ENCODE measurements at places on chromosomes 6 and 20. TPM values are rescaled to one million over a fixed set of nuclear protein-coding genes. Genes with fewer than 3 reads are reported as not detected.

The PRSS16 gene
- total RNA-seq = not detected

The OR2B6 gene
- not detected for total RNA-seq

The LY86 gene
- total RNA-seq = not detected

The CPXM1 gene
- 0.88 TPM for total RNA-seq

The SNX3 gene
- 164 TPM for total RNA-seq

The SKIC2 gene
- total RNA-seq = 42.0 TPM

DNA sequence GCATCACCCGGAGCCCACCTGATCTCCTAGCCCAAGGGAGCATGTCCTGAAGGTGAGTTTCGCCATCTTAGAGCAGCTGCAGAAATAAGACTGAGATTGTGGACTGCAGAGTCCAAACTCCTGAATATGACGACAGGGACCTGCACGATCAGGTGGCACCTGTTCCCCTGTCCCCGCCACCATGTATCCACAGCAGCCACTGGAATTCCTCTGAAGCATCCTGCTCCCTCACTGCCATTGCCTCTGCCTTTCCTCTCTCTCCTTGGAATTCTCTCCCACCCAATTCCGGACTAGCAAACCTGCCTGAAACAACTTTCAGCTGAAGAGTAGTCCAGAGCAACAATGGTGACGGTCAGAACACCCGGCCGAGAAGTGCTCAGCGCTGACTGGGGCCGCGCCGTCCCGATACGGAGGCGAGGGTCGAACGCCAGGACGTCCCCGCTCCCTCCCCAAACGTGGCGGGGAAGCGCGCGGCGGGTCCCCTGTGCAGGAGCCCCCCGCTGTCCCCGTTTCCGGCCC, 694 bp upstream of the FAM120B start:
- H3K4me3 ChIP-seq = peak overlapping the region; percentile 99
- no peaks in the 10 kb centered on the region for H3K36me3 ChIP-seq
- H3K4me1 ChIP-seq = peaks cover 23% of the 10 kb centered on the region

- no peaks in the 10 kb centered on the region for H3K36me3 ChIP-seq
- no peaks in the 10 kb centered on the region for H3K27me3 ChIP-seq
- H3K4me3 ChIP-seq = peak overlapping the region; percentile 97
- H3K4me1 ChIP-seq = peaks cover 15% of the 10 kb centered on the region
- H3K27ac ChIP-seq = peak overlapping the region; percentile 84
Observed at GRCh38 chr20:2507875-2508630, 662 bp downstream of the ZNF343 start.

DNA sequence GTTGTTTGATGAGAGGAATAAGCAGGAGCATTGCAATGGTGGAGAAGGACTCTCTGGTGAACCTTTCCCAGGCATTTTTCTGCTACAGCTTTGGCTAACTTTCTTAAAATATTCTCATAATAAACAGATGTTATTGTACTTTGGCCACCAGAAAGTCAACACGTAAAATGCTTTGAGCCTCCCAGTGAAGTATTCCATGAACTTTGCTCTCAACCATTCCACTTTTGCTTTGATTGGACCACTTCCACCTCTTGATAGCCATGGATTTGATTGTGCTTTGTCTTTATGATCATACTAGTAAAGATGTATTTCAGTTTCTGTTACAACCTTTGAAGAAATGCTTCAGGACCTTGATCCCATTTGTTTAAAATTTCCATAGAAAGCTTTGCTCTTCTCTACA, 241.1 kb downstream of the TENT5A start:
- H3K36me3 ChIP-seq = no peaks in the 10 kb centered on the region
- no peak for DNase-seq
- no peak overlapping the region for H3K27ac ChIP-seq
- H3K27me3 ChIP-seq = no peaks in the 10 kb centered on the region
- H3K4me1 ChIP-seq = peaks cover 3% of the 10 kb centered on the region

- no peaks in the 10 kb centered on the region for H3K27me3 ChIP-seq
- DNase-seq = no peak
- H3K27ac ChIP-seq = peak overlapping the region; percentile 34
- peaks cover 45% of the 10 kb centered on the region for H3K36me3 ChIP-seq
- peaks cover 6% of the 10 kb centered on the region for H3K4me1 ChIP-seq
Observed at GRCh38 chr6:83127976-83128375, 60.5 kb downstream of the DOP1A start.

GRCh38 chr6:14501240-14501639, 383.7 kb downstream of the CD83 start:
- no peaks in the 10 kb centered on the region for H3K36me3 ChIP-seq
- H3K4me3 ChIP-seq = no peak overlapping the region
- H3K27ac ChIP-seq = no peak overlapping the region
- no peak for DNase-seq

GRCh38 chr6:117919775-117920729, 13.0 kb downstream of the SLC35F1 start:
- H3K36me3 ChIP-seq = no peaks in the 10 kb centered on the region
- no peaks in the 10 kb centered on the region for H3K4me1 ChIP-seq
- H3K4me3 ChIP-seq = no peak overlapping the region
- DNase-seq = no peak
- no peaks in the 10 kb centered on the region for H3K27me3 ChIP-seq
- no peak overlapping the region for H3K27ac ChIP-seq

- peaks cover 21% of the 10 kb centered on the region for H3K36me3 ChIP-seq
- peaks cover 4% of the 10 kb centered on the region for H3K4me1 ChIP-seq
- H3K4me3 ChIP-seq = no peak overlapping the region
Observed at GRCh38 chr20:49037962-49038387, 8.1 kb upstream of the CSE1L start.

GRCh38 chr6:148723484-148723883, 23.3 kb upstream of the UST start:
- no peak overlapping the region for H3K4me3 ChIP-seq
- peak; percentile 84 for DNase-seq
- no peaks in the 10 kb centered on the region for H3K36me3 ChIP-seq
- peaks cover 26% of the 10 kb centered on the region for H3K4me1 ChIP-seq
- H3K27ac ChIP-seq = peak overlapping the region; percentile 85

- no peaks in the 10 kb centered on the region for H3K36me3 ChIP-seq
- peak overlapping the region; percentile 79 for H3K27ac ChIP-seq
- DNase-seq = peak; percentile 62
- peak overlapping the region; percentile 15 for H3K4me3 ChIP-seq
Observed at GRCh38 chr6:153167061-153167891, 36.2 kb upstream of the RGS17 start.

DNA sequence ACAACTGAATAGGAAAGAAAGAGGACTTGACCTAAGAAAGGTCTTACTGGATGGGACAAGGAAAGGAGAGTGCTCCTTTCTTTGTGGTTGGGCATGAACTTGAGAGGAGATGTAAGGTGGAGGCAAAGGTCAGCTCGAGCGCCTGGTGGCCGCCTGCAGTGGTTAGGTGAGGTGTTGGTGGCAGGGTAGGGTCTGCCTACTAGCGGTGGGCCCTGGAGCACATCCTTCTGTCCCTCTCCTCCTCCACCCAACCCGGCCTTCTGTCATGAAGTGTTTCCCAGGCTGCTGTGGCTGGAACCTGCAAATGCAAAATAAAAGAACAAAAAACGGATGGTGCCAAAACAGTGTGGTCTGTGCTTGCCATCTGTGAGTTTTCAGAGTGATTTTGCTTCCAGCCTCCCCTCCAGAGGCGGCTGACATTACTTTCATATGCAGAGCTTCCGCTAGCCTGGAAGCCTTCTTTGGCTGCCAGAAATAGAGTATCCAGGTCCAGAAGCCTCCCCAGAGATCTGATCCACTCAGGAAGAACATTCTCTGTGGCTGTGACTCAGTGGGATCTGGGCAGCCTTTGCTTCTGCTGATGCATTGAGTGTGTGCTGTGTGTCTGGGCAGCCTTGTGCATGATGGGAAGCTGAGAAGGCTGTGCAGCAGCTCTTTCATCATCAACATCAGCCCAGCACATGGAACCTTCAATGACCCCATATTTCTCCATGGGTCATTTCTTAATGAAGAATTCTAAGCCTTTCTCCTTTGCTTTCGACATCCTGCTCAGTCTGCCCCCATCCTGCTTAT, 79.8 kb upstream of the FAM184A start:
- no peak overlapping the region for H3K4me3 ChIP-seq
- no peak overlapping the region for H3K27ac ChIP-seq
- H3K36me3 ChIP-seq = no peaks in the 10 kb centered on the region
- peaks cover 4% of the 10 kb centered on the region for H3K4me1 ChIP-seq
- no peaks in the 10 kb centered on the region for H3K27me3 ChIP-seq

DNA sequence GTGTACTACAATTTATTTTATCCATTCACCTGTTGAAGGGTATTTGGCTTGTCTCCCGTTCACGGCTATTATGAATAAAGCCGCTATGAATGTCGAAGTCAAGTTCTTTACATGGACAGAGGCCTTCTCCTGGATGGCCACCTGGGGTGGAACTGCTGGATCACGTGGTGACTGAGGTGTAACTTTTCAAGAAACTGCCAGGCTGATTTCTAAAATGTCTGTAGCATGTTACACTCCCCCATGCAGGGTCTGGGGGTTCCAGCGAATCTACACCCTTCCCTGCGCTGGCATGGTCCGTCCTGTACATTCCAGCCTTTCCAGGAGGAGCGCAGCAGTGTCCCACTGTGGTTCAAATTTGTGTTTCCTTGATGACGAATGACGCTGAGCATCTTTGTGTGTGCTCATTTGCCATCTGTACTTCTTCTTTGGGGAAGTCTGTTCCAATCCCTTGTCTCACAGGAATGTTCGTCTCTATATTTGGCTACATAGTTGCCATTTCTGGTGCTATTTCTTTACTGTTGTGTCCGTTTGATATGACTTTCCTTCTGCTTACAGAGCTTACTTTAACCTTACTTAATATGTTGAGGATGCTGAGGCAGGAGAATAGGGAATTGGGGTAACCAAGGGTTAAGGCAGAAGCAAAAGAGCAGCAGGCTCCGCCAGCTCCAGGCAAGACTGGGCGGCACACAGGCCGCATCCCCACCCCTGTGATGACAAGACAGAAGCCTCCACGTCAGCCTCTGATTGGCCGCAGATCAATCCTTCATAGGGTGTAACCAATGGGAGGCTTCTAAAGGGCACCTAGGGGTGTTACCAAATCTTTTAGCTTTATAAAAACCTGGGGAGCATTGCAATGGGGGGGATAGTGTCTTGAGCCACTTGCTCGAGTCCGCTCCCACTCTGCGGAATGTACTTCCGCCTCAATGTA, 106.6 kb downstream of the TAF4 start:
- H3K27ac ChIP-seq = no peak overlapping the region
- peaks cover 8% of the 10 kb centered on the region for H3K27me3 ChIP-seq
- peak; percentile 43 for DNase-seq
- peaks cover 4% of the 10 kb centered on the region for H3K4me1 ChIP-seq

DNA sequence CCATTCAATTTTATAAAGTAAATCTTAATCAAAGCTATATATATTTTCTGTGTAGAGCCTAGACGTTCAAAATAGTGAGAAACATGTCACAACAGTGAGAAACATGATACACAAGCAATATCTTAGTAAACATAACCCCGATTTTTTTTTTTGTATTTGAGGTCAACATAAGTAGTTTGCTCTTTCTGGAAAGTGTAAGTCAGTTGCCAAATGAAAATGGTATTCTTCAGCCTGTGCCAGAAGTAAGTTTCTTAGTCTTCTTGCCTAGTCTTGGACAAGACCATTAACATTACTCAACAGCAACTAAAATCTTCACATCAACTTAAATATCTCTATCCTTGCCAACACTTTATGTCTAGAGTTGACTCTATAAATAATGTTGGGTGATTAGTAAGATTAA, 59.7 kb downstream of the METTL24 start:
- H3K36me3 ChIP-seq = no peaks in the 10 kb centered on the region
- no peak overlapping the region for H3K27ac ChIP-seq
- H3K4me3 ChIP-seq = no peak overlapping the region

GRCh38 chr6:47727391-47727790, 29.0 kb downstream of the ADGRF4 start:
- H3K27me3 ChIP-seq = no peaks in the 10 kb centered on the region
- no peaks in the 10 kb centered on the region for H3K36me3 ChIP-seq
- H3K27ac ChIP-seq = no peak overlapping the region
- H3K4me3 ChIP-seq = no peak overlapping the region

DNA sequence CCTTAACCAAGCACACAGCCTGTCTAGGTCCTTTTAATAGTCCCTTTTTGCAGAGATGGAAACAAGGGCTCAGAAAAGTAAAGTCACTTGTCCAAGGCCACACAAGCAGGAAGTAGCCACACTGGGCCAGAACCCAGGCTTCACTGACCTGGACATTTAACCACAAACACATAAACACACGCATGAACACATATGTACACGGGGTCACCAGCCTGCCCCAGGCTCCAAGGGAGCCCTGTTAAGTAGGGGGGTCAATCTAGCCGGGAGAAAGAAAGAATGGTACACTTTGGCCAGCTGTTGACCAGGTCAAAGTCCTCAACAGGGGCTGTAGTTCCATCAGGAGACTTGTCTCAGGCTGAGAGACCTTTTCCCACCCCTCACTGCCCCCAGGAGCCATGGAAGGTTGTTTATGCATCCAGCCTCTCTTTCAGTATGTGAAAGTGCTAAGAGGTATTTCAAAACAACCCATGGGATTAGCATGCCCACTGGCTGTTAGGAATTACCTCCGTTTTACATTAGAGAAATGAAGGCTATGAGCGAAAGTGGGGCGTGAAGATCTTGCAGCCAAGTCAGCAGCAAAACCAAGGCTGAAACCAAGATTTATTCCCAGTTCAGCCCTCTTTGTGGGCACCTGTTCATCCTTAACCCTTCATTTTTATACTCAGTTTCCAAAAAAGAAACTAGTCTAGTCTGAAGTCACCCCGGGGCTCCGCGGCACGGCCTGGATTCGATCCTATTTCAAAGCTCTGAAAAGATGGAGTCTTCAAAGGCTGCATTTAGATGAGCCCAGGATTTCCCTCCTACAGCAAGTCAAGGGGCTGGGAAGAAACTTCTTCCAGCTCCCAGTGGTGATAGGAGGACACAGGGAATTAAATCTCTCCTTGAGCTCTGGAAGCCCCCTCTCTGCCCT, 9.8 kb downstream of the SDC4 start:
- H3K27me3 ChIP-seq = no peaks in the 10 kb centered on the region
- no peak for DNase-seq
- H3K27ac ChIP-seq = peak overlapping the region; percentile 100

DNA sequence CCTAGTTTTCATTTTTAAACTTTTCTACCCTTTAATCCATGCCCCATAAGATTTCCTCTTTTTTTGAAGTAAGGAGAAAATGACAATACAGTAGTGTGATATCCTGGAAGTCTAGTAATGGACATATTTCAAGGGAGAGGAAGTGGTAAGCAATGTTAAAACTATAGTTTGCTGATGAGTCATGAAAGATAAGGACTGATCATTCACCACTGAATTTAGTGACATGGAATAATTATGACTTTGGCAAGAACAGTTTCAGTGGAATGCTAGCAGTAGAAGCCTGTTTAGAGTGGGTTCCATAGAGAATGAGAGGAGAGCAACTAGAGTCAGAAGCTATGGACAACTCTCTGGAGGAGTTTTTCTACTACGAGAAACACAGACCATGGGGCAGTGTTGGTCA, 24.9 kb upstream of the SLC2A12 start:
- no peak for DNase-seq
- H3K27me3 ChIP-seq = no peaks in the 10 kb centered on the region
- peaks cover 12% of the 10 kb centered on the region for H3K4me1 ChIP-seq

GRCh38 chr6:136889271-136890193, 32.6 kb upstream of the SLC35D3 start:
- H3K4me3 ChIP-seq = no peak overlapping the region
- DNase-seq = no peak
- H3K27me3 ChIP-seq = no peaks in the 10 kb centered on the region
- no peak overlapping the region for H3K27ac ChIP-seq

- no peaks in the 10 kb centered on the region for H3K27me3 ChIP-seq
- no peak for DNase-seq
- H3K27ac ChIP-seq = no peak overlapping the region
- no peaks in the 10 kb centered on the region for H3K36me3 ChIP-seq
Observed at GRCh38 chr6:84547341-84547801, 217.0 kb downstream of the TBX18 start.

GRCh38 chr6:144408161-144408560, 123.0 kb downstream of the UTRN start:
- H3K36me3 ChIP-seq = no peaks in the 10 kb centered on the region
- peaks cover 22% of the 10 kb centered on the region for H3K4me1 ChIP-seq
- no peaks in the 10 kb centered on the region for H3K27me3 ChIP-seq
- no peak overlapping the region for H3K4me3 ChIP-seq
- peak; percentile 87 for DNase-seq
